ENCODE measurements at places on chromosomes 16 and 17.

DNA sequence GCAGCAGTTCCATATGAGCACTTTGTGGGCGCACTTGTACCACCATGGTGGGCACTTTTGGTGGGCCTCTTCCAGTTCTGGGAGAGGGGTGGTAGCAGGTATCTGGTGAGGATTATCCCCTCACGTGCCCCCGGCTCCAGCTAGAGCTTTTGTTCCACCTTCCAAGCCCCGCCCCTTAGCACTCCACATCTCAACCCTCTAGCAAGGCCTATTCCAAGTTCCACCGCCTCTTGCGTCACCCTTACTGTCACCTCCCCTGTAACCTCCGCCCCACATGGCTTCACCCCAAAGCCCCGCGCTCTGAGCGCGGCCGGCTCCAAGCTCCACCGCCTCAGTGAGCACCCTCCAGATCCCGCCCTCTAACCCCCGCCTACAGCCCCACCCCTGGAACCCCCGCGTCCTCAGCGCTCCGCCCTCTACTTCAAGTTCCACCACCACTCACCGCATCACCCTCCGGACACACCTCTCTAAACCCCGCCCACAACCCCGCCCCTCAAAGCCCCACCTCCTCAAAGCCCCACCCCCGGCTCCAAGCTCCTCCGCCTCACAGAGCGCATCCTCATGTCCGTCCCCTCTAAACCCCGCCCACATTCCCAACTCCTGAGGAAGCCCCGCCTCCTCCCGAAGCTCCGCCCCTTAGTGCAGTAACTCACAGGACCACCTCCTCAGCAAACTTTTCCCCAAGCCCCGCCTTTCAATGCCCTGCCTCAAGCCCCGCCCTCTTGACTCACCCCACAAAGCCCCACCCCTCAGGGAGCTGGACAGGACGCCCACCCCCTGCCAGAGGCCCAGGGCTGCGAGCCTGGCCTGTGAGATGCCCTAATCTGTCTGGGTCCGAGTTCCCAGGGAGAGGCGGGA, 11.1 kb downstream of the SCN4A start:
- no peaks in the 10 kb centered on the region for H3K36me3 ChIP-seq
- peaks cover 6% of the 10 kb centered on the region for H3K4me1 ChIP-seq
- H3K27me3 ChIP-seq = peaks cover 4% of the 10 kb centered on the region
- DNase-seq = peak; percentile 98
- no peak overlapping the region for H3K4me3 ChIP-seq

GRCh38 chr16:57513371-57514102, 22.8 kb downstream of the CCDC102A start:
- H3K27me3 ChIP-seq = no peaks in the 10 kb centered on the region
- DNase-seq = no peak
- H3K27ac ChIP-seq = no peak overlapping the region

- H3K27ac ChIP-seq = no peak within 1 kb of the TSS
- peaks cover 5% of the 10 kb centered on the region for H3K27me3 ChIP-seq
- peak; percentile 60 for DNase-seq
- H3K4me1 ChIP-seq = no peaks in the 10 kb centered on the region
- no peaks in the 10 kb centered on the region for H3K36me3 ChIP-seq
Measured at GRCh38 chr17:75720656-75721462, at the start of gene ITGB4. Gene ITGB4 (plus strand): TSS chr17:75721459. CDS start chr17:75724704, 3,245 bp downstream.

- no peaks in the 10 kb centered on the region for H3K27me3 ChIP-seq
- no peak for DNase-seq
- H3K4me3 ChIP-seq = no peak overlapping the region
Measured at GRCh38 chr16:8832717-8833105, 35.1 kb downstream of the PMM2 start.

DNA sequence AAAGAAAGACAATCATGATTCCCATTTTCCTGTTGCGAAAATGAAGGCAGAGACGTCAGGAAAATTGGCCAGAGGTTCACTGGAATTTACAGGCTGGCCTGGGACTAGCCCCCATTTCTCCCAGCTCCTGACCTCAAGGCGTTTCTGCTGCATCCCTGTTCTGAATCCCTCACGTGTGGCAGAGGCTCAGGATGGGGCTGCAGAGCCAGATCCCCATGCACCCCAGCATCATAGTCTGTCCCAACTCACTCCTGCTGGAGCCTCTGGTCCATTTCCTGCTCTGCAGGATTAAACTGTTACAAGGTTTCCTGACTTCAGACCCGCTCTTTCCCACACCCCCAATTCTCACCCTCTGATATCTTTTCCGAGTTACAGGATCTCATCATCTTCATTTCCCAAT, 2.9 kb downstream of the GPRC5B start:
- DNase-seq = no peak
- no peaks in the 10 kb centered on the region for H3K27me3 ChIP-seq

DNA sequence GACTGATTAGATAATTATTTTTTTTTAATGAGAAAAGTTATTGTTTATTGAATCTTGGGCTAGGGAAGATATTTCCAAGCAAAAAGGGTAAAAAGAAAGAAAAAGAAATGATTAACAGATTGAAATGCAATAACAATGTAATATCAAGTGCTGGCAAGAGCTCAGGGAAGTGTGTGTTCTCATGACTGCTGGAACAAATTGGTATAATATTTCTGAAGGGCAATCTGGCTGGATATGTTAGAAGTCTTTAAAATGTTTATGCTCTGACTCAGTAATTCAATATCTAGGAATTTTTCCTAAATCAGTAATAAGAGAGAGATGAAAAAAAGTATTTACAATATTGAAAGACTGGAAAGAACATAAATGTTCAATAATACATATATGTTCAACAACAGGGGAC, 7.6 kb upstream of the ZNF624 start:
- no peak overlapping the region for H3K27ac ChIP-seq
- no peaks in the 10 kb centered on the region for H3K4me1 ChIP-seq
- H3K27me3 ChIP-seq = no peaks in the 10 kb centered on the region
- no peaks in the 10 kb centered on the region for H3K36me3 ChIP-seq

- DNase-seq = no peak
- H3K27me3 ChIP-seq = no peaks in the 10 kb centered on the region
- peaks cover 21% of the 10 kb centered on the region for H3K4me1 ChIP-seq
Measured at GRCh38 chr16:14502932-14503741, 126.9 kb downstream of the PARN start.

DNA sequence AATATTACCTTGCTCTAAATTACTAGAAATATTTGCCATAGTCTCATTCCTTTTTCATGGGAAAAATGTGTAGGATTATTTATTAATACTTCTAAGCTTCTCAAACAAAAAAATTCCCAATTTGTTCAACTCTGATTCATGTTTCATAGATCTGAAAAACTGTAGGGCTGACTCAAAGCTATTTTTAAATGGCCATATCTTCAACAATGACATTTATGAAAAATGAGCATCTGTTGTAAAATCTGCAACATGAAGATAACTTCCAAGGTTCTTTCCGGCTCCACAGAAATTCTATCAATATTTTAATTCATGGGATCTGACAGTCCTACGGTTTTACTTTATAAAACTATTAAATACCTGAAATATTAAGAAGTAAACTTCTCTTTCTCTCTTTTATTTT, 192.7 kb upstream of the KCNJ16 start:
- H3K4me1 ChIP-seq = no peaks in the 10 kb centered on the region
- no peak overlapping the region for H3K4me3 ChIP-seq
- H3K27me3 ChIP-seq = no peaks in the 10 kb centered on the region

DNA sequence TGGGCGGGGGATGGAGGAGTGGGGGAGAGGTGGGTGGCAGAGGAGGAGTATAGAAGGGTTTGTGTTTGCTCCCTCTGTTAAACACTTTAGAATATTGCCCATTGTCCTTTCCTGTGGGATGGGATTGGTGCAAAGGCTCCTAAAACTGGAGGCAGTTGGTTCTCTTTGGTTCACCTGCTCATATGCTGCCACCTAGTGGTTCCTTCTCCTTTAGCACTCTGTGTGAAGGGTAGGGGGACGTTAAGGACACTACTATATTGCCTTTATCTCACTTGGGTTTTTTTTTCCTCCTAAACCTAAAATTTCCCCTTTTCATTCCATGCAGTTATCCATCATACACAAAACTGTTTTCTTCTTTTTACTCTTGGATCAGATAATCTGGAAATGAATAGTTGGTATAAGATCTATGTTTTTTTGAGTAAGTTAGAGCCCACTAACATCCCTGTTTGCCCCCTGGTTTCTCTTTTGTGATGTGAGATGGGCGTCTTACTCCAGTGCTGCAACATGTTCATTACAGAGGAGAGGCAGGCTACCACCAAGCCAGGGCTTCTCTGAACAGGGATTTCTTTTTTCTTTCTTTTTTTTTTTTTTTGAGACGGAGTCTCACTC, 23.8 kb downstream of the SNX11 start:
- H3K4me3 ChIP-seq = no peak overlapping the region
- DNase-seq = peak; percentile 90
- no peaks in the 10 kb centered on the region for H3K36me3 ChIP-seq
- H3K27me3 ChIP-seq = no peaks in the 10 kb centered on the region
- H3K4me1 ChIP-seq = no peaks in the 10 kb centered on the region

DNA sequence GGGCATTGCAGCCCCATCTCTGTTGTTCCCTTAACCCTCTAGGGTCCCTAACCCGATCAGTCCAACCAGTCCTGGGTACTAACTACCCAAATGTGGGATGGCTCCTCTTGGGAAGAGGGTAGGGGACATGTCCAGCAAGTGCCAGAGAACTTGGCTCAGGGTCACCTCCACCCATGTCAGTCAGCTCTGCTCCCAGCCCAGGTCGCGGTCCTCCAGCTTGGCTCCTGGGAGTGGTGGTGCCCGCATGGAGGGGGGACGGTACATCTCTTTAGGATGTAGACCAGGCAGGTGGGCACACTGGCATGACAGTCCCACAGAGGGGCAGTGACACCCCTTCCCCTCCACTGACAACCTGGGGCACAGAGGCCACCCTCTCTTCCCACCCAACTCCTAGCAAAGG, 6.0 kb downstream of the TMUB2 start:
- H3K4me1 ChIP-seq = peaks cover 4% of the 10 kb centered on the region
- peaks cover 15% of the 10 kb centered on the region for H3K36me3 ChIP-seq
- H3K27ac ChIP-seq = no peak overlapping the region
- no peaks in the 10 kb centered on the region for H3K27me3 ChIP-seq

DNA sequence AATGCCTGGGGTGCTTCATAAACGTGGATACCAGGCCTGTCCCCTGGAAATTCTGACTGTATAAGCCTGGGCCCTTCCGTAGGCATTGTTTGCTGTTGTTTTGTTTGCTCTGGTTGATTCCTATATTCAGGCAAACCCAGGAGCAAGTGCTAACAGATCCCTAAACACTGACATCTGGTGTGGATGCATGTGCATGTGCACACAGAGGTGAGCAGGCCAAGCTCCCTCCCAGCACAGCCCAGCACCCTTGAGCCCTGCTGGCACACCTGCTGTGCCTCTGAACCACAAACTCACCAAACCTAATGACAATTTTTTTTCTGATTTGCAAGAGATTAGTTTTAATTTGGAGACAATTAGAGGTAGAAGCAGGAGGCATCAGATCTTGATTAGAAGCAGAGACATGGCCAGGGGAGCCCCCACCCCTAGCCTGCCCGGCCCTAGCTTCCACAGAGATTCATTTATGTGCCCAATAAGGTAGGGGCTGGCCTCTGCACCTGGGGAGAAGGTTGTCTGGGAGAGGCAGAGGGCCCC, 40.4 kb downstream of the TMEM132E start:
- H3K27ac ChIP-seq = no peak overlapping the region
- no peaks in the 10 kb centered on the region for H3K36me3 ChIP-seq
- no peak overlapping the region for H3K4me3 ChIP-seq
- no peaks in the 10 kb centered on the region for H3K27me3 ChIP-seq
- peaks cover 20% of the 10 kb centered on the region for H3K4me1 ChIP-seq
- DNase-seq = no peak

- no peak for DNase-seq
- H3K27me3 ChIP-seq = no peaks in the 10 kb centered on the region
- H3K36me3 ChIP-seq = no peaks in the 10 kb centered on the region
Measured at GRCh38 chr16:20401475-20402016, 3.0 kb downstream of the PDILT start.

- H3K4me3 ChIP-seq = no peak overlapping the region
- H3K27ac ChIP-seq = no peak overlapping the region
- H3K27me3 ChIP-seq = no peaks in the 10 kb centered on the region
- no peaks in the 10 kb centered on the region for H3K36me3 ChIP-seq
- no peaks in the 10 kb centered on the region for H3K4me1 ChIP-seq
- DNase-seq = no peak
Measured at GRCh38 chr17:9363440-9364350, 211.9 kb downstream of the STX8 start.

DNA sequence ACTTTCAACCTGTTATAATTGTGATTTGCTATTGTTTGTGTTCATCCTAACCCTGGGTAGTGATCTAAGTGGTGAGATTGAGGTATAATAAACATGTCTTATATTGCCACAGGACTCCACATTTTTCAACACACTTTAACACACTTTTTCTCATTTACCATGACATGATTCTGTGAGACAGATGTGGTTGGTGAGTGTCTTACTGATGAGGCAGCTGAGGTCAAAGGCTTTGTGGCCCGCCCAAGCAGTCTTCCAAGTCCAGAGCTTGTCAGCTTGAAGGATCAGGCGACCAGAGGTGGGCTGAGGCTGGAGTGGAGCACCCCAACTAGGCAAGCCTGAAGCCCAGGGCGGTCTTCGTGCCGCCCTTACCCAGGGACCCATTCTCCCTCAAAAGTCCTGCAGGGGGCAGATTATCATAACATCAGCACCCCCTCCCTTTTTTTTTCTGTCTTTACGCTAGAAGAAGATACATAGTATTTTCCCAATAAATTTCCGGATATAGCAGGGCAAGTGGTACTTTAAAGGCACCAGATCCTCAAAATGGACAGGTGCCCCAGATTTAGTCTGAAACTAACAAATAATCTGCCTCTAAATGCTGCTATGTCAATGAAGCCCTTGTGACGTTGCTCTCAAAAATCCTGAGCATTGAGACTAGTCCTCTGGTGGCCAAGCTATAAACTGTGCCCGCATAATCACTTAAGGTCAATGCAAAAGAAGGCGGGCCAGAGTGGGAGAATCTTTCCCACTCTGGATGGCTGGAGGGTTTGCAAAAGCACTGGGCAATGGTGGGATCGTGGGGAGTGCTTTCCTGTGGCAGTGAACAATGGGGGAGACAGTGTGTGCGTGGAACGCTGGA, 21.1 kb downstream of the KCTD19 start:
- H3K27me3 ChIP-seq = no peaks in the 10 kb centered on the region
- DNase-seq = no peak

- H3K27ac ChIP-seq = no peak overlapping the region
- no peak for DNase-seq
- peaks cover 10% of the 10 kb centered on the region for H3K36me3 ChIP-seq
Measured at GRCh38 chr17:4064366-4064765, 78.5 kb downstream of the ZZEF1 start.

GRCh38 chr16:47150067-47150466, 6.3 kb upstream of the NETO2 start:
- no peaks in the 10 kb centered on the region for H3K36me3 ChIP-seq
- no peaks in the 10 kb centered on the region for H3K4me1 ChIP-seq
- no peak overlapping the region for H3K27ac ChIP-seq
- peaks cover 3% of the 10 kb centered on the region for H3K27me3 ChIP-seq

DNA sequence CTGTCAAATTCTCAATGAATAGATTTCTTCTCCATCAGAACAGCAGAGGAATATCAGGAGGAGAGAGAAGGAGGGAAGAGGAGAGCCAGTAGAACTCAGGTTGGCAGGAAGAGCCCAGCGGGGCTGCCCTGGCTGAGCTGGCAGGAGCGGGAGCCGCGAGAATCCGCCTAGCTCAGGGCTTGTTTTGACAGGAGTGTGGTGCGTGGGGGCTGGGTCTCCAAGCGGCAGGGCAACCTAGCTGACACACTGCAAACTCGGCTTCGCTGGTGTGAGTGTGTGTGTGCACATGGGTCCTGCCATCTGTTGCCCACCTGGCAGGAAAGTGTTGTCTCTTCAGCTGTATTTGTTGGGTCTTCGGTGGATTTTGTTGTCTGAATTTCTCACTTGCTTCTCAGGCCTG, 27.9 kb upstream of the BCAR1 start:
- H3K27ac ChIP-seq = no peak overlapping the region
- H3K4me1 ChIP-seq = no peaks in the 10 kb centered on the region
- H3K27me3 ChIP-seq = no peaks in the 10 kb centered on the region
- H3K4me3 ChIP-seq = no peak overlapping the region

All from mesendoderm (in vitro differentiated cells).